ENCODE measurements at places on chromosomes 3 and 15.

DNA sequence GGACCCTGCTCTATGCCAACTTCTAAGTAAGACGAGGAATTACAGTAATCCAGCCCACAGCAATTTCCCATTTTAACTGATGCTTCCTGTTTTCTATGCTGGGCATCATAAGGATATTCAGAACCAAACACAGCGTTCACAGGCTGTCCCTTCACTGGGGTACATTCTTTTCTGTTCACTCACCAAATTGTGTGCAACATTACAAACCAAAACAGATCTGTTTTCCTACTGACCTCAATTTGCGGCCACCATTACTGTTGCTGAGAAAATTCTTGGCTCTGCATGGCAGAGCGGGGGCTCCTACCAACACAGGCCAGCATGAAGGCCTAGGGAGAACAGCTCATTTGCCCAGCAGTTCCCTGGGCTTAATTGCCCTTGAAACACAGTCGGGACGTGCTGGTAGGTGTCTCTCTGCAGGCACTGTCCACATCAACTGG lies 76.5 kb downstream of the MYO1E start:
- DNase-seq: no peak

GRCh38 chr3:15501126-15501525 lies 20.4 kb downstream of the COLQ start:
- no peak for DNase-seq

- DNase-seq: no peak
Observed at GRCh38 chr3:65196663-65197062, 508.9 kb upstream of the ADAMTS9 start.

- DNase-seq: no peak
Observed at GRCh38 chr3:179401561-179401960, 49.7 kb downstream of the GNB4 start.

GRCh38 chr3:15766406-15766805 lies 31.4 kb downstream of the ANKRD28 start:
- no peak for DNase-seq
